ENCODE measurements at places on chromosomes 13 and 19. TPM values are rescaled to one million over a fixed set of nuclear protein-coding genes. Genes with fewer than 3 reads are reported as not detected.

Gene ATG4D
- total RNA-seq: 32.7 TPM

Gene MBD3L2
- not detected for total RNA-seq

Gene PRTN3
- total RNA-seq: not detected

DNA sequence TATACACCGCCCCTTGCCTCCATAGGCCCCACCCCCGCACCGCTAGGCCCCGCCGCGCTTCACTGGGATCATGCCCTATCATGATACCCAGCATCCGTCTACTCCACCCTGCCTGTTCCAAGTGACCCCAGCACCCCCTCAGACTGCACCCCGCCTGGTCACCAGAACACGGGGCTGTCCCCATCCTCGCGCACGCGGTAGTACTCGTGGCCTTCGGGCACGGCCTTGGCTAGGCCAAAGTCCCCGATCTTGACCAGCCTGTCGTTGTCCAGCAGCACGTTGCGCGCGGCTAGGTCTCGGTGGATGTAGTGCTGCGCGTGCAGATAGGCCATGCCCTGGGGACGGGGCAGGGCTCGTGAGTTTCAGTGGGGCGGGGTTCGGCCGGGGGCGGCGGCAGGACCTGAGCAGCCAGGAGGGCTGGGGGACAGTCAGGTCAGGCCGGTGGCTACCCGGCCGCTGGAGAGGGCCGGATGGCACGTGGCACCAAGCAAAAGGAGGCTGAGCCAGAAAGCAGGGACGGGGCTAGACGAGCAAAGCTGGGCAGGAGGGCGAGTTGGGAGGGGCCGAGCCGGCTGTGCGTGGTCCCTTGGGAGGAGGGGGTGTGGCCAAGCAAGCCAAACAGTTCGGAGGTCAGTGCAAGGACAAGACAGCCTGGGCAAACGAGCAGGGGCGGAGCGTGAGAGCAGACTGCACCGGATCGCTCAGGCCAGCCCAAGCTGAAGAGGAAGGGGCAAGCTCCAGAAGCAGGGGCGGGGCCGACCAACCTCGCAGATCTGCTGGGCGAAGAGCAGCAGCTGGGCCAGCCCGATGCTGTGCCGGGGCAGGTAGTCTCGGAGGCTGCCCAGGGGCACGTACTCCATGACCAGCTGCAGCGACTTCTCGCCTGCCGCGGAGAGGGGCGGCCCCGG, 13.6 kb upstream of the ICAM3 start:
- DNase-seq: peak; percentile 89

DNA sequence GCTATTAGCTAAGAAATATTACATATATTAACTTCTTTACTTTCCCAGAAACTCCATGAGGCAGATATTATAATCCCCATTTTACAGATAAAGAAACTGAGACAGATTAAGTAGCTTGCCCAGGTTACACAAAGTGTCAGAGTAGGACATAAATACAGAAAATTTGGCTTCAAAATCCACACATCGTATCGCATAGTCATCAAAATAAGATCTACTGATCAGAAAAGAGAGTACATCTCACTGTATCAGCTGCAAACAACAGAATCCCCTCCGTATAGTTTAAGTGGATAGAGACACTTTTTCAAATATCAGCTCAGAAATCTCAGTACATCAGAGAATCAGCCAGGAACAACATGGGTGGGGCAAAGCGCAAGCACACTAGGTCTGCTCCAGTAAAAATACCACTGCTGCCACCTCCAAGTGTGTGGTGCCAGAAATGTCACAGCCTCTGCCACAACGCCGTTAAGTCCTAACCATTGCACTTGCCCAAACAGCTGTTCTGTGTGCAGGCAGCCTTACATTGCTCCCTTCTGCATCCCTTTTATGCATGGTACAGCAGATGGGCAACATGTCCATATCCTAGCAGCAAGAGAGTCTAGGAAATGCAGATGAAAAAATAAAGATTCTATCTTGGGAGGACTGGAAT, 204.8 kb downstream of the KLF12 start:
- DNase-seq: no peak

- DNase-seq: no peak
These were observed 141.5 kb downstream of the AKAP11 start for GRCh38 chr13:42413484-42413815.

- no peak for DNase-seq
These were observed 6.9 kb upstream of the FXYD3 start for GRCh38 chr19:35108730-35109129.

Data from kidney (tissue), 22 donors.